SK-N-SH treated with all-trans-retinoic acid at 6 μM for 48 hours (cell line): ENCODE measurements at places on chromosomes 1 and 21.

DNA sequence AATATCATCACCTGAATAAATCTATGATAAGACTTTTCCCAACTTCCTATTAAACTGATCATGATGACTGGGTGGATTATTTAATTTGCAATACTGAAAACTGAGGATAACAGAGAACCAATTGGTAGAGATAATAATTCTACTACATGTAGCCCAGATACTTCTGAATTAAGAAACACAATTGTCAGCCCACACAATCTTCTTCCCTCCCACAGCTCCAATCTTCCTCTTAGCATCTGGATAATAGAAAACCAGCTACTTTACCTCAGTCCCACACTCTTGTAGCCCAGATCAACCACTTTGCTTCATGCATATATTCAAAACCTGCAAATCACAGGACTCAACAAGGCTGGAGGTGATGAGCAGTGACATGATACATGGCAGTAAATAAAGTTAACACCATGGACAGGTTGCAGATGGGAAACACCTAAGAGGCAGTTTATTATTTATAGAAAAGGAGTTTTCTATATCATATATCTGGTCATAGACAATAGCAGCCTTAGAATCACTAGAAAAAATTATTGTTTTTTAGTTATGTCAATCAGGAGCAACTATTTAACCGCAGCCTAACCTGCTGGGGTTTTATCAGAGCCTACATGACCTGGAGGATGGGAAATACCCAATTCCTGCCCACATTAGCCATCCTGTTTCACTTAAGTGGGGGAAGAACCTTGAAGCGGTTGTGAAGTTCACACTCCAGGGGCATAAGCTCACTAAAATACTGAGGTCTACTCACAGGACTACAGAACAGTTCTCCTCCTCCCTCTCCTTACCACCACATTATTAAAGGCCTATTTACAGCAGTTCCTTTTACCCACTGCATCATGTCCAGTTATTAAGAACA, 16.7 kb downstream of the FRRS1 start:
- no peak for ATAC-seq

DNA sequence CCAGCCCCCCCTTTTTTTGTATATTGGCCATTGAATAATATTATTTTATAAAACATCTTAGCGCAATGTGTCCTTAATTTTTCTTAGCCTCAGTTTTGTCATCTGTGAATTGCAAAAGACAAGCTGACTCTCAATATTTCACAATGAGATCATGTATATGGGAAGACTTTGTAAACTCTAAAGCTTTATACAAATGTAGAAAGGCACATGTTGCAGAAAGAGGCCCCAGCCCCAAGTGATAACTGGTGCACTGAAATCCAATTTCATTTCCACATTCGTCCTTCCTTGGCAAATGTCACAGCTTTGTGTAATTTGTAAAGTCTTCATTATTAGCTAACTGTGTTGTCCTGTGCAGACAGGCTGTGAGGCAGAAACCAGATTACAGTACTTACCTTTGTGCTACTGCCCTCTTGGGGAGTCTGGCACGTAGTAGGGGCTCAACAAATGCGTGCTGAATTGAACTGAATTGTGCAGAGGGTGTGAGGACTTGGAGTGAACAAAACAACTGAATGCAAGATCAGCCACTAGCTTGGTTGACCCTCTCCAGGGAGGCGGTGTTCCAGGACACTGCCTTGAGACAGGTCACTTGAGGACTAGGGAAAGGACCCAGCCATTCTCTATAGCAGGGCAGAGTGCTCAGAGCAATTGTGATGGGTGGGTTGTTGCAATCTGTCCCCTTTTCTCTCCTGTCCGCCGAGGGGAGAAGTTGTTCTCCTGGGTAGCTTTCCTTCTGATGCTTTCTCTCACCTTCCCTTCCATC, 74.6 kb downstream of the LMO4 start:
- ATAC-seq = no peak

DNA sequence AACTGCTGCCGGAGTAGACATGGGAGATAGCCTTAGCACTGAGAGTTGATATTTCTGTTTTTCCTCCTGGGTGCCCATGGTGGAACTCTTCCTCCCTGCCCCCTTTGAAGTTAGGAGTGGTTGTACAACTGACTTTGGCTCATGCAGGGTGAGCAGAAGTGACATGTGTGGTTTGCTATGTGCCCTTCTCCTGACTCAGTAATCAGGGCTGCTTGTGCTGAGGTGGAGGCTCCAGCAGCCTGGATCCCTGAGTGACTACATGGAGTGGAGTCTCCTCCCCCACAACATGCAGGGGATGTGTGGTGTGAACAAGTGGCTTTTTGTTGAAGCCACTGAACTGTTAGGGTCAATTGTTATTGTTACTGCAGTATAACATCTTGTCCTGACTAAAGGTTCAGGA, 261.6 kb downstream of the CAMTA1 start:
- ATAC-seq = no peak

- ATAC-seq = no peak
These were observed 106.6 kb upstream of the POU3F1 start for GRCh38 chr1:38153066-38153777.

DNA sequence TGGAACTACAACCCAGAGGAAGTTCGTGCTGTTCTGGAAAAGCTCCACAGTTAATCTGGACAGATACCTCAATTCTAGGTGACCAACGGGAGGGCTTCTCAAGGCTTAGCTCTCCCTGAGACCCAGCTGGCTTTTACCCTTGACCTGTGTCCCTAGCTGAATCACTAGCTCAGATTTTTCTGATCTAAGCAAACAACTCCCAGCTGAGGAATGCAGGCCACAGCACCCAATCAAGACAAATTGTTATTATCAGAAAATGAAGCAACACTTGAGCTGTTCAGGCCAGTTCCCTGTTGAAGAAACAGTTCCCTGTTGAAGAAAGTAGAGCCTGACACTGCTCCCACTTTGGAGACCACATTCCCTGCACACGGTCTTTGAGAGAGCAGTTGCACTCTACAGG, 16.0 kb downstream of the DIO1 start:
- no peak for ATAC-seq

GRCh38 chr1:235011599-235012435, 116.8 kb downstream of the TOMM20 start:
- peak; percentile 98 for ATAC-seq

- peak; percentile 55 for ATAC-seq
These were observed 70.0 kb downstream of the LUZP1 start for GRCh38 chr1:23098463-23099170.

DNA sequence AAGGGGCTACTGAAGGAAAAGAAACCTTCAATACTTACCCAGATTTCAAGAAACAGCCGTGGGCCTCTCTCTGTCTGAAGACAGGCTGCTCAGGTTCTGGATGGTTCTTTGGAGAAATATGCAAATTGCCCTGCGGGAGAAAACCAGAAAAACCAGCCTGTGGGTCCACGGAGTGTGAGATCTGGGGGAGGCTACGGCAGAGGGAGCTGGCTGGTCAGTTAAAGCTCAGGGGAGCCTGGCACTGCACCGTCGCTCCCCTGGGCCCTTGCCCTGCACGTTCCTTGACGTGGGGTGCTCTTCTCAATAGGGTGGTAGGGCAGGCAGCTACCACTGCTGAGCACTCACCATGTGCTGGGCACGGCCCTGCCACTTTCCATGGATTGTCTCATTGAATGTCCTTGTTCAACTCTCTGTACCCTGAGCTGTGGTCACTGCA, 12.7 kb downstream of the TMCO4 start:
- no peak for ATAC-seq

GRCh38 chr1:54489627-54490250, 58.3 kb upstream of the ACOT11 start:
- ATAC-seq = no peak; the same call in 2 of the 3 replicates

DNA sequence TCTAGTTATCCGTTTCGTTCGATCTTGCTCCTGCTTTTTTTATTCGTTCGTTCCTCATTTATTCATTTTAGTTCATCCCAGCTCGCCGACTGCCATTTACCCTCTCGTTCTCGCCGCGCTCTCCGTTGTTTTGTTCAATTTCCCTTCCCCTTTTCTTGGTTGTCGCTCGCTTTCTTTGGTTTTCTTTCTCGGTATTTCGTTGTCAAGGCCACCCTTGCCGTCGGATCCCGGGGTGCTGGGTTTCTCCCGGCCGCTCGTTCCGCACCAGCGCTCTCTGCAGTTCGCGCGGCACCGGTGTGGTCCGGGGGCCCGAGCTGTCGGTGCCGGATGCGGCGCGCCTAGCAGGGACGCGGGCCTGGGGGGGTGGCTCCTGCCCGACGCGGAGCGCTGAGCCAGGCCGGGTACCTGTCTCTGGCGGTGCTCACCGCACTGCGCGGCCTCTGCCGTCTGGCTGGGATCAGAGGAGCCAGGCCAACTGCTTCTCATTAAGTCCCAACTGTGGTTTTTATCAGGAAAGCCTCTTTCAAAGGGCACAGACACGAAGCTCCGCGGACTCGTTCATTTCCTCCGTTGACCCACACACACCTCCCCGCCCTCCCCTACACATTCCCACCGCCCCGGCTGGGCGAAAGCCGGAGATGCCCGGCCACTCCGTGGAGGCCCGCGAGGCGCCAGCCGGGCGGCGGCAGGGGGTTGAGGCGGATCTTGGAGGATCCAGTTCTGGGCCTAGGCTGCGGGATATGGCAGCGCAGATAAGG, 1.6 kb downstream of the ALX3 start:
- no peak; the same call in 2 of the 3 replicates for ATAC-seq

GRCh38 chr1:23718482-23718881, 24.8 kb upstream of the ELOA start:
- ATAC-seq = peak; percentile 98

GRCh38 chr1:45263132-45263531, 56.7 kb upstream of the ZSWIM5 start:
- no peak for ATAC-seq

GRCh38 chr21:41758550-41758949, 8.3 kb downstream of the RIPK4 start:
- no peak for ATAC-seq

DNA sequence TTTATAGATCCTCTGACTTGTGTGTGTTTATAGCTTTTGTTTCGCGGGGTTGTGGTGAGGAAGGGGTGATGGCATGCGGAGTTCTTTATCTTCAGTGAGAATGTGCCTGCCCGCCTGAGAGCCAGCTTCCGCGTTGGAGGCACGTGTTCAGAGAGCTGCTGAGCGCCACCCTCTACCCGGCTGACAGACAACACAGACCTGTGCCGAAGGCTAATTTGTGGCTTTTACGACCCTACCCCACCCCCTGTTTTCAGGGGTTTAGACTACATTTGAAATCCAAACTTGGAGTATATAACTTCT, 14.4 kb upstream of the CD101 start:
- ATAC-seq = no peak

- no peak for ATAC-seq
These were observed 485.0 kb downstream of the DISC1 start for GRCh38 chr1:232111611-232112010.

GRCh38 chr1:190172651-190173430, 304.8 kb downstream of the BRINP3 start:
- no peak for ATAC-seq

DNA sequence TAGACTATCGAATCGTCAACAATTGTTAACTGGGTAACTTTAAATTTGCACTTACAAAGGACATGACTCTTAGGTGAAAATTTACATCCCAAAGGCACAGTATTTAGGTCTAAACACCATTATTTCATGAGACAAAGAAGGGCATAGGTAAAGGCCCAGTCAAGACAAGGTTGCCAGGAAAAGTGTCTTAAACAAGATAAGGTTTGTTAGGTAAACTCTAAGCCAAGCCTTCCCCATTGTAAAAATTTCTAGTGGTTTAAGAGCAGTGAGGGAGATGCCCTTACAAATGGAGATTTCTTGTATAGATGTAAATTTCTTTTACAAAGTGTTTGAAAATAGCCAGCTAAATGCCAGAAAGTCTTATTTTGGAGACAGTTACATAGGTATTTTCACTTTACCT, 36.9 kb upstream of the FNBP1L start:
- no peak for ATAC-seq

GRCh38 chr21:37424396-37424795, 57.8 kb downstream of the DYRK1A start:
- ATAC-seq = no peak

GRCh38 chr1:156226116-156226538, 13.3 kb downstream of the PMF1 start:
- no peak for ATAC-seq

DNA sequence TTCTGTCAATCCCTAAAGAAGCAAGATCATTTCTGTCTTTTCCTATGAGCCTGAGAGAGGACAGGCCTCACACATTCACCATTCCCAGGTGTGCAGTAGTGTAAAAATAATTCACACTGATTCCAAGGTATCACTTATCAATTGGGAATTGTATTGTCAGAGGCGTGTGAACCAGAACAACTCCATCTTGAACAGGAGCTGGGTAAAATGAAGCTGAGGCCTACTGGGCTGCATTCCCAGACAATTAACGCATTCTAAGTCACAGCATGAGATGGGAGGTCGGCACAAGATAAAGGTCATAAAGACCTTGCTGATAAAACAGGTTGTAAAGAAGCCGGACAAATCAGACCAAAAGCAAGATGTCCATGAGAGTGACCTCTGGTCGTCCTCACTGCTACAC, 239.2 kb downstream of the SMYD3 start:
- ATAC-seq = no peak

GRCh38 chr1:44640200-44640853, 34.0 kb downstream of the TMEM53 start:
- ATAC-seq = no peak

DNA sequence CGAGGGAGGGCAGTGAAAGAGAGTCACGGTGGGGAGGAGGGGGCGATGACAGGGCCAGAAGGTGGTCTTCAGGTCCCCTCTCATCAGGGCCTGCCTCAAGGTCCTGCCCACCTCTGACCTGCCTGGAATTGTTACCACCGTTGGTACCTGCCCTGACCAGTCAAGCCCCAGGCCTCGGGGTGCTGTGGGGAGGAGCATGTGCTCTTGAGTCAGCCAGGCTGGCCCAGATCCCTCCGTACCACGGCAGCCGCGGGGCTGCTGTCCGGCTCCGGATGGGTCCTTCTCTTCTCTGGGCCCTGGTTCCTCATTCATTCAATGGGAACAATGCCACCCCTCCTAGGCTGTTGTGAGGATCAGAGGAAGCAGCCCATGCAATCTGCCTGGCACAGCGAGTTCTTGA, 22.0 kb downstream of the SERINC2 start:
- ATAC-seq = peak; percentile 23; the same call in 2 of the 3 replicates

DNA sequence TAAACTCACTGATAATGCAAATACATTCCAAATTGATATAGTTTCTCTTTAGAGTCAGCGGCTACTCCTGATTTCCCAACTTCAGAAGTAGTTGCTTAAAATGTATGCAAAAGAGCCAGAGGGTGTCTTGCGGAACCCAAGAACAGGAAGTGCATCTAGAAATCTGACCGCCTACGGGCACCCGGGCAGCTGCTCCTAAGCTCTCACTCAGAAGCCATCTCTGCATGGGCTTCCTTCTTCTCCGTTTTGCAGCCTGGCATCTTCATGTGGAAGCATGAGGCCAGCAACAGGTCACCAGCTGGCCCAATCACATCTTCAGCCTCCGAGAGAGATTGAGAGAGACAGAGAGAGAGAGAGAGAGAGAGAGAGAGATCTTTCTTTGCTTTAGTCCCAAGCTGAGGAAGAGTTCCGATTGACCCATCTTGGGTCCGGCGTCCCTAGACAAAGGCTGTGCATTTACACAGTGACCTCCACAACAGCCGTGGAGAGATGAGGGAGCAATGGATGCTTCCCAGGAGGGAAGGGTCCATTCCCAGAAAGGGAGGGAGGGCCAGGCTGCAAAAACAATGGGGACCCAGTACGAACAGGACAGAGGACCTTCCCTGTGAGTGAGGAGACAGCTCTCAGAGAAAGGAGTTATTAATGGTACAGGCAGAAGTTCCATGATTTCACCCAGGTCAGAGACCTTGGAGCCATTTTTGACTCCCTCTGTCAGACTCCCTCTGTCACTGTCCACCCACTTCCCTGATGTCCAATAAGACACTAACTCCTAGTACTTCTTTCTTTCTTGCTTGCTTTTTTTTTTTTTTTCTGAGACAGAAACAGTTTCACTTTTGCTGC, 28.2 kb upstream of the SLC30A1 start:
- ATAC-seq = no peak

GRCh38 chr1:227586733-227587132, 23.4 kb downstream of the ZNF678 start:
- no peak for ATAC-seq
